ENCODE measurements at places on chromosomes 1 and 21.

GRCh38 chr21:29201186-29201585 is 70.7 kb downstream of the MAP3K7CL start:
- no peak for DNase-seq

GRCh38 chr1:75034376-75034775 is 99.8 kb upstream of the LHX8 start:
- no peak for DNase-seq

DNA sequence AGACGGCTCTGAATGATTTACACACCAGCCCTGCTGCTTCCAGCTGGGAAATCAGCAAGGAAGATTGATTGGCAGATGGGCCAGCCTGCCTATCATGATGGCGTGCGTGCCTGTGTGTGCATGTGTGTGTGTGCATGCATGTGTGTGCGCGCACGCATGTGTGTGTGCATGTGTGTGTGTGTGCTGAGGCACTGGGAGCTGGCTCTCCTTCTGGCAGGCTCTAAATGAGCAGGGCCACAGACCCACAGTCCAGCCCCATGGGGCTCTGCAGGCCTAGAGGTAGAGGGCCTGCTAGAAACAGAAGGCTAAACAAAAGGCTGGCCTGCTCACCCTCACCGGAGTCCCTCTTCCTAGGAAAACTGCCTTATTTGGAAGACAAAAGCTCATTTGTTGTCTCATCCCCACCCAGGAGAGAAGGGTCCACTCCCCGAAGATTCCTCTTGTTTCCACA is 6.0 kb downstream of the KLHDC8A start:
- no peak for DNase-seq

DNA sequence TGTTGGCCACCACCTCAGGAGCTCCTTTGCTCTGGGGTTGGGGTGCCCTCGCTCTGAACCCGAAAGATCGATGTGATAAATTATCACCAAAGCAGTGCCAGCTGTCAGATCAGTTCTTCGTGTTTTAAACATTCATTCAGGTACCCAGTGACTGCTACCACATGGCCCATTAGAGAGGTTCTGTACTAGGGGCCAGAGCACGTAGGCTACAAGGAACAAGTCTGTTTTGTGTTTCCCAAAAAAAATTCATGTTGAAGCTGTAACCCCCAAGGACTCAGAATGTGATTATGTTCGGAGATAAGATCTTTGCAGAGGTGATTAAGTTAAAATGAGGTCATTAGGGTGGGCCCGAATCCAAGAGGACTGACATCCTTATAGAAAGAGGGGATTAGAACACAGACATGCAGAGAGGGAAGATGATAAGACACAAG is 526.9 kb downstream of the NPHP4 start:
- DNase-seq, result no peak
